Endothelial cell of umbilical vein (primary cell): ENCODE measurements at places on chromosomes 16 and 17. TPM values are rescaled to one million over a fixed set of nuclear protein-coding genes. Genes with fewer than 3 reads are reported as not detected.

- H3K36me3 ChIP-seq: peaks cover 19% of the 10 kb centered on the region
- DNase-seq: peak; percentile 51
- peak overlapping the region; percentile 77 for H3K4me3 ChIP-seq
- no peaks in the 10 kb centered on the region for H3K27me3 ChIP-seq
- peak overlapping the region; percentile 86 for H3K27ac ChIP-seq
Measured at GRCh38 chr17:28744104-28744971, 527 bp downstream of the TRAF4 start.

DNA sequence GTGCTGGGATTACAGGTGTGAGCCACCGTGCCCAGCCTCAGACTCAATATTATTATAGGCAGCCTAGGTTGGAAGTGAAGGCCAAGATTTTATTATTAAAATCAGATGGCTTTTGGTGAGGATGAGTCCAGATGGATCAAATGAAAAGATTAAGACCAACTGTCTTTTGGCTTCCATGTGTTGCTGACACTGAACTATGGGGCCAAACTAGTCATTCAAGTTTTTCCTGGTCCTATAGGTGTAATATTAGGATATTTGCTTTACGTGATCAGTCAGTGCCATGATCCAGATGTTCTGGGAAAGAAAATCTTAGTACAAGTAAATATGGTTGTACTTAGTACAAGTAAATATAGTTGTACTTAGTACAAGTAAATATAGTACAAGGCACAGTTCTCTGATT lies 140.6 kb downstream of the MAP2K6 start:
- no peak for DNase-seq
- H3K36me3 ChIP-seq: no peaks in the 10 kb centered on the region
- no peaks in the 10 kb centered on the region for H3K27me3 ChIP-seq
- no peak overlapping the region for H3K27ac ChIP-seq
- H3K4me3 ChIP-seq: no peak overlapping the region

GRCh38 chr17:7016886-7017826 lies 4.7 kb downstream of the RNASEK start:
- no peak overlapping the region for H3K27ac ChIP-seq
- no peak overlapping the region for H3K4me3 ChIP-seq
- H3K4me1 ChIP-seq: peaks cover 51% of the 10 kb centered on the region
- DNase-seq: no peak

DNA sequence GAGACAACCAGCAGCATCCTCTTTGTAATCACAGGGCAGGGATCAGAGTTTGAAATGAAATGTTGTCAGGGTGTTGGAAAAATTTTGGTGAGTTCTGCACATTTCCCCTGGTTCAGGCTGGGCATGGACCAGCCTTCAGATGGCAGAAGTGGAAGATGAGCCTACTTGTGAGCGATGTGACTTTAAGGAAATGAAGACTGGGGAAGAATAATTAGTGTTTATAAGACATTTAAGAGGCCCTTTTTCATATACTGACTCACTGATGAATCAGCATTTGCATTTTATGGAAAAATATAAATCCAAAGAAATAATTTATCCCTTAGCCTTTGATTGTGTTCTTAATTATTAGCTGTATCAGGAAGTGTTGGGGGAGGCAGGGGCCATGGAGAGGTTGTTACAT lies 20.9 kb downstream of the GPR179 start:
- DNase-seq: no peak

DNA sequence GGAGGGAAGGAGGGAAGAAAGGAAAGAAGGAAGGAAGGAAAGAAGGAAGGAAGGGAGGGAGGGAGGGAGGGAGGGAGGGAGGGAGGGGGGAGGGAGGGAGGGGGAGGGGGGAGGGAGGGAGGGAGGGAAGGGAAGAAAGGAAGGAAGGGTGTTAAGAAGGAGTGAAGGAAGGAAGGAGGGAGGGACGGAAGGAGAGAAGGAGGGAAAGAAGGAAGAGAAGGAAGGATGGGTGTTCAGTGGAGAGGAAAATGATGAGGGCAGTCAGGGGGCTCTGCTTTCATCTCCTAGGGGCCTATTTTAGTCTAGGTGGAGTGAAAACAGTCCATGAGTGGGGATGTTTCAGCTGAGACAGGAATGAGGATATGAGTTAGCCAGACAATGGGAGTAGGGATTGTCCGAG lies 357.0 kb upstream of the C16orf82 start:
- DNase-seq: no peak
- no peaks in the 10 kb centered on the region for H3K4me1 ChIP-seq
- H3K4me3 ChIP-seq: no peak overlapping the region

- H3K27ac ChIP-seq: peak overlapping the region; percentile 91
- DNase-seq: peak; percentile 85
- H3K4me3 ChIP-seq: no peak overlapping the region
- peaks cover 63% of the 10 kb centered on the region for H3K36me3 ChIP-seq
Measured at GRCh38 chr17:77206158-77206956, 65.6 kb downstream of the SEC14L1 start.

DNA sequence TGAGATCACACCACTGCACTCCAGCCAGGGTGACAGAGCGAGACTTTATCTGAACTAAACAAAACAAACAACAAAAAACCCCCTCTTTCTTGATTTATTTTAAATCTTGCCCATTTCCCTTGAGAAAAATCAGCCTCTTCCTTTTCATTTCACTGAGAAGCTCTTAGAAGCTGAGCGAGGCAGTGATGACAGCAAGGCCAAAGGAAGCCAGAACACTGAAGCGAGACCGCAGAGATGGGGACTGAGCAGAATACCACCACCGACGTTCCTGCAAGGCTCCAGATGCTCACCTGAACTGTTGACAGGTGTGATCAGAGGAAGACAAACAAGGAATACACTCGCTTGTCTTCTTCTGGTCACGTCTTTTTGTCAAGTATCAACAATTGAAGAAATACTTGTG lies 30.5 kb upstream of the IRF8 start:
- DNase-seq: no peak
- no peaks in the 10 kb centered on the region for H3K4me1 ChIP-seq
- no peak overlapping the region for H3K4me3 ChIP-seq
- H3K27ac ChIP-seq: no peak overlapping the region
- H3K36me3 ChIP-seq: no peaks in the 10 kb centered on the region

DNA sequence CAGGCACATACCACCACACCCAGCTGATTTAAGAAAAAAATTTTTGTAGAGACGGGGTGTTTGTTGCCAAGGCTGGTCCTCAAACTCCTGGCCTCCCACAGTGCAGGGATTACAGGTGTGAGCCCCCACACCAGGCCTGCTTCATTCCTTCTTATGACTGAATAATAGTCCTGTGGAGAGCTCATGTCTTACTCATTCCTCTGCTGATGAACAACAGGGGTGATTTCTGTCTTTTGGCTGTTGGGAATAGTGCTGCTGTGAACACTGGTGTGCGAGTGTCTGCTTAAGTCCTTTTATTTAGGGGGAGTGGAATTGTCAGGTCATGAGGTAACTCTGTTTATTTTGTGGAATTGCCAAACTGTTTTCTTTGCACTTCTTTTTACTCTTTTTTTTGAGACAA lies 2.7 kb upstream of the CTRB1 start:
- no peak overlapping the region for H3K27ac ChIP-seq
- H3K36me3 ChIP-seq: no peaks in the 10 kb centered on the region
- DNase-seq: no peak
- H3K27me3 ChIP-seq: no peaks in the 10 kb centered on the region
- no peak overlapping the region for H3K4me3 ChIP-seq

DNA sequence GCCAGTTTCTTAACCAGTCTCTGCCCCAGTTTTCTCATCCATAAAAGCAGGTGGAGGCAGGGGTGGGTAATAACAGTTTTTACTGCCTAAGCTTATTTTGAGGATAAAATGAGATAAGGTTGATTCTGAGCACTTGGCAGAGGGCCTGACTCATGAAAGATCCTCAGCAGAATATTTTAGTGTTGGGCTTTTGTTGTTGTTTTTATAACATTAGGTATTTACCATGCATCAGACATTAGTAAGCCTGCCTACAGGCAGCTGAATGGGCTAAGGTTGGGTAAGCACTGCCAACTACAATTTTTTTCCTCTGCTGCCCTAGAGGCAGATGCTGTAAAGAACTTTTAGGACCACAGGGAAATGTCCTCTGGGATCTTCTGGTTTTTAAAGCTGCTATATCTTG lies 43.1 kb downstream of the SCNN1G start:
- H3K27me3 ChIP-seq: peaks cover 2% of the 10 kb centered on the region
- no peak overlapping the region for H3K4me3 ChIP-seq
- H3K36me3 ChIP-seq: no peaks in the 10 kb centered on the region
- no peak for DNase-seq

DNA sequence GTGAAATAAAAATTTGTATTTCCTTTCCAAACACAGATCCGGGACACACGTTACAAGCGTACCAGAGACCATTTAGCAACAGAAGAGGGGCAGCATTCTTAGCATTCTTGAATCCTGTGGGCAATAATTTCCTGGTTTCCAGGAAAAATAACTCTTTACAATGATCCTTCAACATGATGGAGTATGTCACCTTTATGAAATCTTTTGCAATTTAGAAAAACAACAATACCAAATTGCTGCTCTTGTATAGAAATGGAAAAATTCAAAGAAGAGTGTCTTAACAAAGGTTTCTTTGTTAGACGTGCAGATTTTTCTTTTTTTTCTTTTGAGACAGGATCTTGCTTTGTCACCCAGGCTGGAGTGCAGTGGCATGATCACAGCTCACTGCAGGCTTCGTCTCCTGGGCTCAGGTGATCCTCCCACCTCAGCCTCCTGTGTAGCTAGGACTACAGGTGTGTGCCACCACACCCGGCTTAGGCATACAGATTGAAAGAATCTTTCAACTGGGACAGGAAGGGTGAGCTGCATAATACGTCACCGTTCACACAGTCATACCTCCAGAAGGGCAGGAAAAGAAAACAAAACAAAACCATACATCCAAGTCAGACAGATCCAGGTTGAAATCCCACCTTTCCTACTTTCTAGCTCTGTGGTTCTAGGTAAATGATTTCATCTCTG lies 10.8 kb upstream of the GCSH start:
- H3K36me3 ChIP-seq: no peaks in the 10 kb centered on the region
- H3K4me3 ChIP-seq: no peak overlapping the region
- no peaks in the 10 kb centered on the region for H3K27me3 ChIP-seq
- DNase-seq: no peak
- no peaks in the 10 kb centered on the region for H3K4me1 ChIP-seq
- no peak overlapping the region for H3K27ac ChIP-seq

DNA sequence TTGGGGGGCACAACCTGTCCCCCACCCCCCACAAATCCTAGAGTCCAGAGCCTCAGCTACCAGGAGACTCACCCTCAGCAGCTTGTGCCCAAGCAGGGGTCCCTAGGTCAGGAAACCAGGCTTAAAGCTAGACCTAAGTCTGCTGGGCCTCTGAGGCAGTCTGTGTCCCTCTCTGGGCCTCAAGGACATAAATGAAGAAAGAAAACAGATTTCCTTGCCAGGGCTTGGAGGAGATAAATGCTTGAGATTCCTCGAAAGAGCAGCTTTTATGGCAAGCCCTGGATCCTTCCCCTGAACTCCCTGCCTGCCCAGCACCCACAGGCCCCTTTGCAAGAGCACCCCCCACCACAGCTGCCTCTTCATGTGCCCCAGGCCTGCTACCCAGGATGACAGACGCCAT lies 3.3 kb downstream of the SRCIN1 start:
- DNase-seq: no peak
- no peak overlapping the region for H3K27ac ChIP-seq
- no peaks in the 10 kb centered on the region for H3K36me3 ChIP-seq

DNA sequence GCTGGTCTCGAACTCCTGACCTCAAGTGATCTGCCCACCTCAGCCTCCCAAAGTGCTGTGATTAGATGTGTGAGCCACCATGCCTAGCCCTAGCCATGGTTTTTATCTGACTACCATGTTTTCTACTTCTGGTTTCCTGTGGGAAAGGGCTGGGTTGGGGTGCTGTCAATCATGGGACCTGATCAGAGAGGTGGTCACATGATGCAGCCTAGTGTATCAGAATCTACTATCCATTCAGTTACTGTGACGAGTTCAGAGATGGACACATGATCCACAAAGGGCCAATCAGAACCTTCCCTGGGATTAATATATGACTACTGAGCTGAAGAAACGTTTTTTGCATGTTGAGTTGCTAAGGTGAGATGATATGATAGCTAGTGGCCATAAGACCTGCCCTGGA lies 59.1 kb downstream of the ABCC6 start:
- H3K27ac ChIP-seq: no peak overlapping the region
- H3K36me3 ChIP-seq: no peaks in the 10 kb centered on the region
- no peaks in the 10 kb centered on the region for H3K4me1 ChIP-seq

- DNase-seq: no peak
- peaks cover 15% of the 10 kb centered on the region for H3K36me3 ChIP-seq
- no peaks in the 10 kb centered on the region for H3K27me3 ChIP-seq
- H3K27ac ChIP-seq: no peak overlapping the region
- H3K4me3 ChIP-seq: no peak overlapping the region
- peaks cover 5% of the 10 kb centered on the region for H3K4me1 ChIP-seq
Measured at GRCh38 chr17:81980707-81981343, 3.4 kb downstream of the ASPSCR1 start.

DNA sequence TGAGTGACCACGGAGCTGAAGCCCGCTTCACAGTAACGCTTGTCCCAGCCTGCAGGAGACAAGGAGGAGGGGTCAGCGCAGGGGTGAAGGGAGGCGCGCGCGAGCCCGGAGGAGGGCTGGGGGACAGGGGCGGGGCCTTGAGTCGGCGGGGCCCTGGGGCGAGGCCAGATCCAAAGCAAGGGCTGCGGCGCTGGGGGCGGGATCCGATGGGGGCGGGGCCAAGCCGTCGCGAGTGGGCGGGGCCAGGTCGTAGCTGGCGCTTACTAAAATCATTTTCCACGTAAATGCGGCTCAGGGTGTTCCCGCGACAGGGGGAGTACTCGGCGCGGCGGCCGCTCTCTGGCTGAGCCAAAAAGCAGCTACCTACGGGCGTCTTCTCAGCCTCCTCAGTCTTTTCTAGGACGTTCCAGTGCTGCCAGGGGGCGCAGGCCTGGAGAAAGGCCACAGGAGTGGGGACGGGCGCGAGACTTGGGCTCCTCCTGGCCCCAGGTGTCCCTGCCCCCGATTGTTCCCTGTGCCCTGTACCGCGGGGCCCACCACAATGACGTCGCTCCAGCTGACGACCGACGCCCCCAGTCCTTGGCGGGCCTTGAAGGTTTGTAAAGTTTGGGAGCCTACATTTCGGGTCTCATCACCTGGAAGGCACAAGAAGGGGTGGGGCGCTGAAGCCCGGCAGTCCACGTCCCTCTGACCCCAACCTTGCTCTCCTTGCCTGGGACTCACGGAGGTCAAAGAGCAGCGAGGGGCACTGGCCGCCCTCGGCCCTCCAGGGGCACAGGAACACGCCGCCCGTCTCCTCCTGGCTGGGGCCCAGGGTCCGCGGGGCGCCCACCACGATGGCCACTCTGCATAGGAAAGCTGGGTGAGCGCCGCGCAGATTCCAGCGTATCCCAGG lies 3.9 kb downstream of the ITGA2B start:
- H3K4me3 ChIP-seq: no peak overlapping the region
- peaks cover 8% of the 10 kb centered on the region for H3K4me1 ChIP-seq
- peak; percentile 79 for DNase-seq
- no peaks in the 10 kb centered on the region for H3K36me3 ChIP-seq

SDR42E1 gene
- 0.07 TPM in 1 of 2 replicates, not detected in the other for total RNA-seq

TTLL6 gene
- total RNA-seq: not detected in 2 replicates

CES5A gene
- not detected in 2 replicates for total RNA-seq

FOXF1 gene
- total RNA-seq: 1.1 and 2.2 TPM in 2 replicates

LLGL2 gene
- total RNA-seq: 5.4 and 5.8 TPM in 2 replicates

ZSCAN10 gene
- not detected in 2 replicates for total RNA-seq
